Stimulated activated naive CD8-positive, alpha-beta T cell treated with anti-CD3 and anti-CD28 coated beads, Interleukin-15, amount 100 ng/mL, for 72 hours (primary cell): ENCODE measurements at places on chromosomes 1 and 21.

DNA sequence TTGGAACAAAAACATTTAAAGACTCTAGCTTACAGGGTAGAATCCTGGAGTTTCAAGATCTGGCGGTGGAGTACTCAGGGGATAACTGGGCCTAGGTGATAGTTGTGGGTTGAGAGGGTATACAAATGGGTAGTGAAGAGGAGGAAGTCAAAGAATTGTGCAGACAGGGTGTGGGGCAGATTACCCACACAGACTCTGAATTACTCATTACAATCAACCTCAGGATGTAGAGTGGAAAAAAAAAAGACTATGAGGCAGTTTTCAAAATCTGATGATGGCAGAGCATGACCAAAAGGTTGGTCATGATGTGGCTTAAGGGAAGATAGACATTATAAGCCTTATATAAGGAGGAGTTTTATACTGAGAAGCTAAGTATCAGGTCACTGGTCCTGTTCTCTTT, 44.1 kb upstream of the GLIS1 start:
- peak; percentile 39 for DNase-seq

GRCh38 chr1:168092566-168093355, 44.0 kb downstream of the GPR161 start:
- no peak for DNase-seq

GRCh38 chr1:153598309-153599172, 14.4 kb downstream of the S100A16 start:
- DNase-seq: peak; percentile 12

DNA sequence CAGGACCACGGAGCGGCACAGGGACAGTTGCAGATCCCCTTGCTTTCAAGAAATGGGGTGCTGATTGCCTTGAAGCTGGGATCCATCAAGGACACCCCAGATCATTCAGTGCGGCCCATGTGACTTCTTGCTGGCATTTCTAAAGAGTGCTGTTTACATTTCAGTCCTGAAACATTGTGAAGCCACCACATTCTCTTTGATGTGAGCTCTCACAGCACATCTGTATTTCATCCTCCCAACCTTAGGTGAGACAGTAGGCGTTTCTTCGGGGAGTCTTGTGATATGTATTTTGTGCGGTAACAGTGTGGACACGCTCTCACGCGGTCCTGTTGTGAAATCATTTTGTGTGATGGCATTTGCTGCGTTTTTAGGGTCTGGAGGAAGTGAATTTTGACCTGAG, 57.2 kb downstream of the CACHD1 start:
- DNase-seq: peak; percentile 15

- no peak for DNase-seq
These were observed 279.3 kb downstream of the SETD4 start for GRCh38 chr21:35780983-35781382.
